ENCODE measurements at places on chromosomes 4 and X.
A peak's percentile ranks its signal among the peaks of the same experiment; 100 is the strongest.

- no peak overlapping the region for H3K4me3 ChIP-seq
- no peaks in the 10 kb centered on the region for H3K27me3 ChIP-seq
- peaks cover 5% of the 10 kb centered on the region for H3K4me1 ChIP-seq
- DNase-seq = no peak
- H3K36me3 ChIP-seq = peaks cover 2% of the 10 kb centered on the region
Observed at GRCh38 chrX:124028182-124028581, 66.7 kb downstream of the STAG2 start.

- H3K27ac ChIP-seq = no peak overlapping the region
- H3K4me1 ChIP-seq = no peaks in the 10 kb centered on the region
- H3K4me3 ChIP-seq = no peak overlapping the region
- no peaks in the 10 kb centered on the region for H3K27me3 ChIP-seq
- no peak for DNase-seq
Observed at GRCh38 chr4:43471950-43472349, 579.4 kb downstream of the GRXCR1 start.

DNA sequence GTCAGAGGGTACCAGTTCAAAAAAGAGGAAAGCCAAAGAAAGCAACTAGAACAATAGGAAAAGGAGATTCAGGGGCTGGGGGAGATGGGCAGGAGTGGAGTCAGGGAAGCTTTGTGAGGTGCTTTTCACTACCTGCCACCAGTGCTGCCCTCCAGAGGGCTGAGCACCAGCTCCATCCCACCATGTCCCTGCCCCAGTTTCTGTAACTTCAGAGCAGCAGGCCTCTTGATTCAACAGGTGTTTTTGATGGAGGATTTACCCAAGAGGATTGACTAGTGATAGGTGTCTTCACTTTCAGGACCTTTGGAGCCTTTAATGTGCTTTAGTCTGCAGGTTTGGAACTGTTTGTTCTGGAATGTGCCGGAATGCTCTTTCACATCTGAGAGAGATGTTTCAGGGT, 12.1 kb downstream of the KIT start:
- H3K27ac ChIP-seq = no peak overlapping the region
- H3K36me3 ChIP-seq = no peaks in the 10 kb centered on the region
- no peak for DNase-seq
- H3K4me3 ChIP-seq = no peak overlapping the region
- peaks cover 9% of the 10 kb centered on the region for H3K4me1 ChIP-seq

DNA sequence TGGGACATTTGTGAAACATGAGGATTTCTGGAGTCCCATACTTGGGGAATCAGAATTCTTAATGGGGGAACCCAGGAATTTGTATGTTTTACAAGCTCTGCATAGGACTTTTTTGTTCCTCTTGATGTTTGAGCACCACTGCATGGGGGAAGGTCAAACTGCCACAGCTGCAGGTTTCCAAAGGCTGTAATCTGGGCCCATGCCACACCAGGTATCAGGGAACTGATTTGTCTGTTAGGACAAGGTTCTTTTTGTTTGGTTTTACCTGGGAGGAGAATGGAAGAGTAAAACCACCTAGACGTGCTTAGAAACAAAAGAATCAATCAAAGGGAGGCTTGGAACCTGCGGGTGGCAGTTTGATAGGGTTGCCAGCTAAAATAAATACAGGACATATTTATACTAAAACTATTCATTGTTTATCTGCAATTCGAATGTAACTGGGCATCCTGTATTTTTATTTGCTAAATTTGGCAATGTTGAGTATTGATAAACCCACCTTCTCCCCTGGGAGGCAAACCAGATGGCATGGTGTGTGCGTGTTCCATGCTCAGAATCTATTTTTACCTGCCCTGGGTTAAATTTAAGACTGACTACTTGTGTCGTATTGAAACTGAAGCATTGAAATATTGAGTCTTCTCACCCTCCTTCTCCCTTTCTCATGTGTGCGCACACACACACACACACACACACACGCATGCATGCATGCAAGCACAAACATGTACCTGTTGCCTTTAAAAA, 63.7 kb downstream of the TMEM164 start:
- no peak for DNase-seq
- H3K4me3 ChIP-seq = no peak overlapping the region
- peaks cover 27% of the 10 kb centered on the region for H3K4me1 ChIP-seq
- H3K36me3 ChIP-seq = no peaks in the 10 kb centered on the region
- no peaks in the 10 kb centered on the region for H3K27me3 ChIP-seq
- peak overlapping the region; percentile 88 for H3K27ac ChIP-seq

GRCh38 chr4:35652197-35652596, 592.1 kb downstream of the ARAP2 start:
- H3K27ac ChIP-seq = no peak overlapping the region
- H3K27me3 ChIP-seq = no peaks in the 10 kb centered on the region
- DNase-seq = no peak
- no peaks in the 10 kb centered on the region for H3K4me1 ChIP-seq
- no peaks in the 10 kb centered on the region for H3K36me3 ChIP-seq

DNA sequence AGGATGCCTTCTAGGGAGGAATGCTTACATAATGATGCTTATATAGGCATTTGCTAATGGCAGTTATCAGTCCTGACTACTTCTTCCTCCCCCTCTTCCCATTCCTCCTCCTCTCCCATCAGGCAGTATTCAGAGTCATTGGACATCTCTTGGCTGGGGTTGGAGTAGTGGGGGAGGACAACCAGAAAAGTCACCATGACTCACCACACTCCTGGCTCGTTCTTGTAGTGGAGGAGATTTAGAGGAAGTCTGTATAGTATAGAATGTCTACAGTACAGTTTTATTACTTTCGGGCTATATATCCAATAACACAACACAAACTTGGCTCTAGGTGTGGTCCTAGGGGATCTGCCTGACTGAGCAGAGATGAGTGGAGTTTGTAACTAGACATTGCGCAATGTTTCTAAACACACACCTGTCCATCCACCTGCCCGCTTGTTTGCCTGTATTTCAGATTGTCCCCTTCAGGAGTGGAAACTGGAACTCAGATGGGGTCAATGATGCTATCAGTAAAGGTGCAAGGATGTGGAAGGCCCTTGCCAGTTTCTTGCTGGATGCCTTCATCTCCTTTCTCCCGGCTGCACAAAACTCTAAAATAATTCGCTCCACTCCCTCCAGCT, 27.9 kb upstream of the KIAA1210 start:
- H3K36me3 ChIP-seq = no peaks in the 10 kb centered on the region
- H3K27me3 ChIP-seq = no peaks in the 10 kb centered on the region
- no peak overlapping the region for H3K4me3 ChIP-seq
- no peaks in the 10 kb centered on the region for H3K4me1 ChIP-seq
- no peak for DNase-seq
